Kidney tubule cell (primary cell): ENCODE measurements at places on chromosomes 6 and 20.

DNA sequence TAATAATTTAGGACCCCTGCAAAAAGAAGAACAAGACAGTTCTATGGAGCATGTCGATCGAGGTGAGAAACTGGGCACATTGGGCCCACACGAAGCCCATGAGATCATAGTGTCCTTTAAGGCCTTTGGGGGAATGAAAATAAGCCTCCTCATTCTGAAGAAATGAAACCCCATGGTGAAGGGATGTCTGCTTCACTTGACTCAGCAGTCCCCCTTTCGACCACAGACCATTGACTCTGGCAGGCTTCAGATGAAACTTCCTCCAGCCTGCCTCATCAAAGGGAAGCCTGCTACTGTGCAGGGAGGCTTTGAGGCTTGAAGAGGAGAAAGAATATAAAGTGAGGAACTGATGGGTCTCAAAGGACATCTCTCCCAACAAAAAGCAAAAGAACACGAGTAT, 144.2 kb upstream of the FBXL4 start:
- no peak for DNase-seq

- no peak for DNase-seq
These were observed 455.4 kb downstream of the RNF144B start for GRCh38 chr6:18842534-18842933.

DNA sequence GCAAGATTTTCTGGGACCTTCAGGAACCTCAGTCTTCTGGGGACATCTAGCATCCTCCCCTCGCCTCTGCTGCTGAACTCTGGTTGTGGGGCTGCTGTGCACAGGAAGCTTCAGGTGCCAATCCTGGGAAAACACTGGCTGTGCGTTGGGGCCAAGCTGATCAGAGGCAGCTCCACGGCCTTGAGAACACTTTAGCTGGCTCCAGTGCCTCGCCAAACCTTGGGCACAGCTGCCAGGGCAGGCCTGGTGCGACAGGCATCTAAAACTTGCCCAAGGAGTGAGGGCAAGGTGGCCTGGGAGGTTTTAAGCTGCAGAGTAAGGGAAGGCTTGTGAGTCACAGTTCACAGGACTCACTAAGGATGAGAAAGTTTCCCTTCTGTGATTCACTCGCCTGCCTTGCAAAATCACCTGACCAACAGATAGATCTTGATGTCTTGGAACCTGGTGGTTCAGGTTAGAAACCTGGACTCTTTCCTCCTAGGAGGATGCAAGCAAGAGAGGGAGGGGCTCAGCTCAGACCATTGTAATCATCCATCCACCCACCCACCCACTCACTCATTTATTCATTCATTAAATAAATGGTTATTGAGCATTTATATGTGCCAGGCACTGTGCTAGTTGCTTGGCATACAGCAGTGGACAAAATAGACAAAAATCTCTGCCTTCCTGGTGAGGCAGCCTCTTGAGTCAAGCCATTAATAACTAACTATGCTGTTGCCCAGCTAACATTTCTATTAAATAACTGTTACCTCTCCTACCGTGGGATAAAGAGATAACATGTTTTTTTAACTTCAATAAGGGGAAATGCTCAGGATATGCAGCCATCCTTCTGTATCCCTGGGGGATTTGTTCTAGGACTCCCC, 2.5 kb upstream of the SPATS1 start:
- DNase-seq, result peak; percentile 92

DNA sequence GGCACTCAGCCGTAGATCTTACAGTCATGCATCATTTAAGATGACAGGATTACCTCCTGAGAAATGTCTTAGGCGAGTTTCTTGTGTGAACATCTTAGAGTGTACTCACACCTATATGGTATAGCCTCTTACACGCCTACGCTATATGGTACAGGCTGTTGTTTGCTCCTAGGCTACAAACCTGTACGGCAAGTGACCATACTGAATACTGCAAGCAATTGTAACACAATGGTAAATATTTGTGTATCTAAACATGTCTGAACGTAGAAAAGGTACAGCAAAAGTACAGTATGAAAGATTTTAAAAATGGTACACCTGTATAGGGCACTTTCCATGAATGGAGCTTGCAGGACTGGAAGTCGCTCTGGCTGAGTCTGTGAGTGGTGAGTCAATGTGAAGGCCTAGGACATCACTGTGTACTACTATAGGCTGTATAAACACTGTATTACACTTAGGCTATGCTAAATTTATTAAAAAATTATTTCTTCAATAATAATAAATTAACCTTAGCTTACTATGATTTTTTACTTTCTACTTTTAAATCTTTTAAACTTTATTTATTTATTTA, 541 bp upstream of the IL20RA start:
- DNase-seq, result no peak

- DNase-seq, result peak; percentile 27
These were observed 51.0 kb upstream of the ZFP64 start for GRCh38 chr20:52242237-52243230.

DNA sequence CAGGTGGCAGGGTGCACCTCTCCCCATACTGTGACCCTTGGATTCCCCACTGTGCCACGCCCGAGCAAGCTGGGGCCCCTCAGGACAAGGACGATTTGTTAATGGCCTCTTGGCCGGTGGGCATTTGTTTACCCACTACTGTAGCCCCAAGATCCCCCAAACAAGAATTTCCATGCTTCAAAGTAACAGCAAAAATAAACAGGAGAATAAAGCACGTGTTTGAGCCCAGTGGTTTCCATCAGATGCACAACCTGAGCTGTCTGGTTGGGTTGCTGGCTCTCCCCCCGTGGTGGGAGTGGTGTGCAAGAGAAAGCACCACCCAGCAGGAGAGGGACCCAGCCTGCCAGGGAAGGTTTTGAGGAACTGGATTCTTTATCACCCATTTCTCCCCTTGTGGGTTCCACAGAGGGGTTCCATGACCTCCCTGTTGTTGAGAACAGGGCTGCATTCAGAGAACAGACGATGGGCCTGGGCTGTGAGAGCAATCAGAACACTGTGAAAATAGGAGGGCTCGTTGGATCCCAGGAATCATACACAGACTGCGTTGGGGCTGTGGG, 4.8 kb downstream of the CD93 start:
- DNase-seq, result no peak

GRCh38 chr6:136012943-136013342, 161.4 kb downstream of the PDE7B start:
- no peak for DNase-seq

DNA sequence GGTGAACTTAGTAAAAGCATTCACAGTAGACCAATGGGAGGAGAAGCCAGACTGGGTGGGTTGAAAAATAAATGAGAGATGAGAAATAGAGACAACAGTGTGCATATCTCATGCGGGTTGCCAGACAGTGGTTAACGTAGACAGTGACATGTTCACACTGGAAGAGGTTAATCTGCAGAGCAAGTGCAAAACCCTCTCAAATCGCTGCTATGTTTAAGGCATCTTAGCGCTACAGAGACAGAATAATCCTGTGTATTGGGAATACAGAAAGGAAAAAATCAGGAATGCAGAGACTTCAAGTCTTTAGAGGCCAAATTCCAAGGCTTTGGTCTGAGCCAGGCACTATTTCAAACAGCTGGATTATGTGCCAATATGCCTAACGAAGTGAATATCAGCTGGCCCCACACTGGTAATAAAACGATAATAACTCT, 107.1 kb downstream of the TSHZ2 start:
- DNase-seq, result no peak

DNA sequence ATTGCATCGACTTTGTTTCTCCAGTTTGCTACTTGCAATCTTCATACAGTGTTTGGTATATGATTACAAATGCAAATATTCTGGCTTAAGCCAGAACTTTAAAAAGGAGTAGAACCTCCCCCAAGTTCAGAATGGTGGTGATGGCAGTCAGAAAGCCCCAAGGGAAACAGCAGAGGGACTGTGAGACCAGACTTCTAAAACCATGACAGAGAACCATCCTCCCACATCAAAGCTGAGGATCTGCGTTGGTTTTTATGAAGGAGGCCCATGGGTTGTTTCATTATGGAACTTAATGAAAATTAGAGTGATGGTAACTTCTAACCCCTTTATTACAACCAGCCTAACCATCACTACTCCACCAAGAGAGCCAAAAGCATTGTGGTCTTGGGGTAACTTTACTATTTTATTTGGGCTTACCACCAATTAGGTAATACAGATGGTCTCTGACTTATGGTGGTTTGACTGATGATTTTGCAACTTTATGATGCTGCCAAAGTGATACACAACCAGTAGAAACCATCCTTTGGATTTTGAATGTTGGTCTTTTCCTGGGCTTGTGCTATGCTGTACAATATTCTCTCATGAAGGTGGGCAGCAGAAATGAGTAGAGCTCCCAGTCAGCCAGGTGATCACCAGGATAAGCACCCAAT, 10.9 kb upstream of the MRS2 start:
- no peak for DNase-seq

DNA sequence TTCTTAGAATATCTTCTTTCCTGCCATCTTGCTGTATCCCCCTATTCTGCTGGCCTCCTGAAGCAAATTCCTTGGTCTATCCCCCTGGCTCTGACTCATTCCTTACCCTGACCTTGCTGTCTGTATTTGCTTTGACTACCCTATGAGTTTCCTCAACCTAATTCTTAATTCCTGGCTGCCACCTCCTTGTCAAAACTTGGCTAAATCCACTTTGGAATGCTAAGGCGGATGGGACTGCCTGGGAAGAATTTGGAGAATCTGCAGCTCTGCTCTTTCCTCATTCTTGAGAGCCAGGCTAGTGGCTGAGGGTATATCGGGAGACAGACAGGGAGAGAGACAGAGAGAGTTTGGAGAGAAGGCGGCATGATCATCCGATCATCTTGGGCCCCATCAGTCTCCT, 24.4 kb downstream of the CAP2 start:
- peak; percentile 97 for DNase-seq

GRCh38 chr6:70537266-70537665, 29.5 kb upstream of the SDHAF4 start:
- no peak for DNase-seq

- peak; percentile 72 for DNase-seq
These were observed 93.4 kb downstream of the SLC22A23 start for GRCh38 chr6:3363296-3364025.

DNA sequence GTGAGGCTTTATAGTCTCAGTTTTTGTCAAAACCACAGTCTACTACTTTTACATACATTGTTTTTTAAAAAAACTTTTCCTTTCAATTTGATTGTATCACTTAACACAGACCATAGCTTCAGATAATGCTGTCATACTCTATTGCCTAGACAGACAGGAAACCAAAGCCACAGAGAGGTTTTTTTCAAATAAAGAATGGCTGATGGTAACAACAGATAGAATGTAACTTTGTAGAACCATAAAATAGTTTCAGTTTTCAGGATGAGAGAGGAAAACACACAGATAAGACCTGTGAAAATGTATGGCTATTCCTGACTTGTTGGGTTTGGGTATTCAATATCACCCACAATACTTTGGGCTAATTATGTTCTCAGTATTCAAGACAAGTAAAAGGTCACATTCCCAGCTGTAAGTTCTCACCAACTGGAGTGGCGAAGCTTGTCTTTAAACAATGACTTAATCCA, 94.0 kb downstream of the ADGRG6 start:
- DNase-seq, result no peak

DNA sequence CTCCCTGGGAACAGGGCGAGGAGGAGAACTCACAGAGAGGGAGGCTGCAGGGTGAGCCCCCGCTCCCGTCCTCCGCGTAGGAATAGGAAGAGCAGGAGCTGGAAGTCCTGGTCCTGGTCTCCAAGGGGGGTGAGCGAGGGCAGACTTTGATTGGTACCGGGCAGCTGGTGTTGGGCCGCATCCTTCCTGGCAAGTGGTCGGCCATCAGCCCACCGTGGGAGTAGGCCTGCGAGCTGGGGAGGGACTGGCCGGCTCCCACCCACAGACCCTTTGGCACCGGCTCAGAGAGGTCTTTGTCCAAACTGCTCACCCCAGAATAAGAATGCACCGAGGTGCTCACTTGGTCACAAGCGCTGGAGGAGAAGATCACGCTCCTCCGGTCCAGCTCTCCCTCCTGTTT, 56.2 kb downstream of the GJA10 start:
- DNase-seq, result no peak

DNA sequence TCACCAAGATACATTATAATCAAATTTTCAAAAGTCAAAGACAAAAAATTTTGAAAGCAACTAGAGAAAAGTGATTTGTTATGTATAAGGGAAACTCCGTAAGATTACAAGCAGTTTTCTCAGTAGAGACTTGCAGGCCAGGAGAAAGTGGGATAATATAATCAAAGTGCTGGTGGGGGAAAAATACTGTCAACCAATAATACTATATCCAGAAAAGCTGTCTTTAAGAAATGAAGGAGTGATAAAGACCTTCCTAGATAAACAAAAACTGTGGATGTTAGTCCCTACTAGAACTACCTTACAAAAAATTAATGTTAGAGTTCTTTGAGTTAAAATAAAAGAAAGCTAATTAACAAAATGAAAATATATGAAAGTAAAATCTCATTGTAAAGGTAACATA, 79.7 kb downstream of the SYNE1 start:
- DNase-seq, result no peak

GRCh38 chr20:35604449-35604747, 11.2 kb upstream of the SPAG4 start:
- DNase-seq, result no peak

GRCh38 chr20:45722047-45722446, at the start of gene SPINT4:
SPINT4 (plus strand) TSS chr20:45722347; CDS start chr20:45722368, 21 bp downstream.
- no peak for DNase-seq

- DNase-seq, result no peak
These were observed 191.5 kb downstream of the CDH4 start for GRCh38 chr20:61443443-61444126.

DNA sequence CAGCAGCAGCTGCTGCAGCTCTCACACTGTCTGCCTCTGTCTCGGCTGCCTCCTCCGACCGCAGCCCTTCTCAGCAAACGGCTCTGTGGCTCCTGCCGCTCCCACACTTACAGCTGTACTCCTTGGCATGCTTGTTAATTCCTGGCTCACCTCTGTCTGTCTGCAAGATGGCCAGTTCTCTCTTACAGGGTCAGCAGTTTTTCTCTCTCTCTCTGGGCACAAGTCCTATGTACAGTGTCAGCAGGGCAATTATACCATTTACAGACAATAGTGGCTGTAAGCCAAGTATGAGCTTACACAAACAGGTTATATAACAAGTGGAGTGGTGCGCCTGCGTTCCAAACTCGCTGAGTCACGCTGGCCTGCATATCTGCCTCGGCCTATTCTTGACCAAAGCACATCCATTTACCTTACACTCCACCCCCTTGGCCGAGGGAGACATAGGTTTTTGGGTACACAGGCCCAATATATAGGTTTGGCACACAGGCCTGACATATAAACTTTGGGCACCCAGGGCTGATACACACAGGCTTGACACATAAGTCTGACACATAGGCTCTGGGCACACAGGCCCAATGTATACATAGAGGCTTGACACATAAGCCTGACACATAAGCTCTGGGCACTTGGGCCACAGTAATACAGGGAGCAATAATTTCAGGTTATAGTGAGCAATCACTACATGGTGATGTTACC, 4.4 kb downstream of the ZKSCAN3 start:
- DNase-seq, result peak; percentile 55

DNA sequence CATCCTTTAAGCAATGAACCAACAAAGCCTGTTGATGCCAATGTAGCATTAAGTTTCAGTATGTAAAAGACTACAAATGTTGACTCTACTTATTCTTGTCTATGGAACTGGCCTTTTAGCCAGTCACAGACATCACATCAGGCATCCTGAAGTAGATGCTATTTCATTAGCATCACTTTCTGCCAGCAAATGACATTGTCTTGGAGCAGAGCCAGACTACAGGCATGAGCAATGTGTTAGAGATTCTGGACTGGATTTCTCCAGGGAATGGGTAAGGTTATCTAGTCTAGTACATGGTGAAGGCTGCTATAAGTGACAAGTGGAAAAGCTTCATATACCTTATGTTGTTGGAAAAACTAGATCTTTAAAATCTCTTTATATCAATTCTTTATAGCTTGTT, 142.9 kb downstream of the ADGRB3 start:
- peak; percentile 47 for DNase-seq

- peak; percentile 26 for DNase-seq
These were observed 81.3 kb downstream of the MOXD1 start for GRCh38 chr6:132320007-132320406.
